ENCODE measurements at places on chromosomes 11 and 22. TPM values are rescaled to one million over a fixed set of nuclear protein-coding genes. Genes with fewer than 3 reads are reported as not detected.
A peak's percentile ranks its signal among the peaks of the same experiment; 100 is the strongest.

Gene NOX4
- polyA plus RNA-seq, result 2.2 TPM

GRCh38 chr11:102831489-102832440 lies 11.6 kb downstream of the MMP3 start:
- H3K27me3 ChIP-seq, result no peaks in the 10 kb centered on the region
- H3K36me3 ChIP-seq, result no peaks in the 10 kb centered on the region
- H3K27ac ChIP-seq, result no peak overlapping the region
- DNase-seq, result peak; percentile 40
- peaks cover 25% of the 10 kb centered on the region for H3K4me1 ChIP-seq

- H3K4me1 ChIP-seq, result no peaks in the 10 kb centered on the region
- DNase-seq, result no peak
- H3K27me3 ChIP-seq, result peaks cover 6% of the 10 kb centered on the region
- H3K27ac ChIP-seq, result no peak overlapping the region
- no peak overlapping the region for H3K4me3 ChIP-seq
- H3K36me3 ChIP-seq, result no peaks in the 10 kb centered on the region
Observed at GRCh38 chr11:35874751-35875450, 69.0 kb upstream of the LDLRAD3 start.

DNA sequence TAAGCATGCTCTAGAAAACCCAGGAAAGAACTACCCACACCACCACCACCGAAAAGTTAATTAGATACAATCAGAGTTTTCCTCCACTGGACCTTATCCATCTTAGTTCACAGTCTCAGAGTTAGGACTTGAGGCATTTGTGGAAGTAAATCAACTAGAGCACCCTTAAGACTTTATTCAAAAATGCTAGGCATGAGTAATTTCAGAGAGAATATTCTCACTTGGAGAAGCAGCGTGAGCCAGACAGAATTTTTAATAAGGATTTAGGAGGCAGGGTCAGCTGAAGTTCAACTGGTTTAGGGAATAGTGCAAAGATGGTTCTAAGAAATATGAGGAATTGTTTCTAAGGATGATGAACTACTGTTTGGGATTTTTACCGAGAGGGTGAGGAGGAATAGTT lies 1.2 kb upstream of the OLFML1 start:
- H3K36me3 ChIP-seq, result no peaks in the 10 kb centered on the region
- no peak overlapping the region for H3K27ac ChIP-seq
- H3K4me1 ChIP-seq, result peaks cover 2% of the 10 kb centered on the region
- no peaks in the 10 kb centered on the region for H3K27me3 ChIP-seq

GRCh38 chr22:33605221-33605620 lies 315.1 kb downstream of the LARGE1 start:
- no peak for DNase-seq
- H3K27ac ChIP-seq, result no peak overlapping the region
- no peaks in the 10 kb centered on the region for H3K36me3 ChIP-seq
- H3K27me3 ChIP-seq, result no peaks in the 10 kb centered on the region

Data from SK-N-SH (cell line).